ENCODE measurements at places on chromosomes 7 and 10.

DNA sequence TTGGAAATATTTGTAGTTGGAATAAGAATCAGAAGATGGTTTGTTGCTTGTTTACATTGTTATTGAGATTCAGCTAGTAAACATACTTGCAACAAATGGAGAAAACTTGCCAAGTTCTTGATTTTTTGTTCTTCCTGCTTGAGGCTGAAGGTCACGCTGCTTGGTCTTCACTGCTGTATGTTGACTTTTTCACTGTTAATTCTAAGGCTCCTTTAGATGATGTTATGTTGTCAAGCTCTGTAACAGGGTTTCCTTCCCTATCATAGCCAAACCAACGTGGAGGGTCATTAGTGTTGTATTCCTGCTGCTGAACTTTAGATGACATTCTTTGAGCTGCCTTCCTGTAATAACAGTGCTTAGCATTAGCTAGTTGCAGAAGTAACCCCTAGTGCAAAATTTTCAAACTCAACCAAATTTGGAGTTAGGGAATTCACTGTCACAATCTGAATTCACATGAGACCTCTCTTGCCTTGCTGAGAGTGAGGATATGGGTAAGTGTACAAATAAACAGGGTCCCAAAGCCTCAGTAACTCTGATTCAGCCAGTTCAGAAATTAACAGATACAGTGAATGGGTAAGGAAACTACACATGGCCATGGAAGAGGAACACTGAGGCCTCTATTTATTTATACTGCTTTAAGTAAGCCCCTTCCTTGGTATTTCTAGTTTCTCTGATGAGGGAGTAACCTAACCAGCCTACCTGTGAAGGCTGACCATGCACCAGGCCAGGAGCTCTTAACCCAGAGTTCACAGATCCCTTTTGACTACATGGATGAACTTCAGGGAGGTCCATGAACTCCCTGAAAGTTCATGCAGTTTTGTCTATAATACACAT is 64.6 kb downstream of the FAM185A start:
- no peak for DNase-seq

DNA sequence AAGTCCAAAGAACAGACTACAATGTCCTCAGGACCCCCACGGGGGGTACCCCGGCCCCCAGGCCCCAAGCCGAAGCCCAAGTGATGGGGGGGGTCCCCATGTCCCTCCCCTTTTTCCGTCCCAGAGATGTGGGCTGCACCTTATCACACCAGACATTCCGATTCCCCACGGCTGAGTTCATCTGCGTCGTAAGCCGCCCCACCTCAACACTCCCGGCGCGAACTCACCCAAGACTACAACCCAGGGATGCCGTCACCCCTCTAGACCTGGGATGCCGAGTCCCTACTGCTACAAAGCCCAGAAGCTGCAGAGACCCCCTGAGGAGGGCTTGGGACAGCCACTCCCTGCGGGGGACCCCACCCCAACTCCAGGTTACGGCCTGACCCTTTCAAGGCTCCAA is 14.5 kb downstream of the PDGFA start:
- no peak for DNase-seq

DNA sequence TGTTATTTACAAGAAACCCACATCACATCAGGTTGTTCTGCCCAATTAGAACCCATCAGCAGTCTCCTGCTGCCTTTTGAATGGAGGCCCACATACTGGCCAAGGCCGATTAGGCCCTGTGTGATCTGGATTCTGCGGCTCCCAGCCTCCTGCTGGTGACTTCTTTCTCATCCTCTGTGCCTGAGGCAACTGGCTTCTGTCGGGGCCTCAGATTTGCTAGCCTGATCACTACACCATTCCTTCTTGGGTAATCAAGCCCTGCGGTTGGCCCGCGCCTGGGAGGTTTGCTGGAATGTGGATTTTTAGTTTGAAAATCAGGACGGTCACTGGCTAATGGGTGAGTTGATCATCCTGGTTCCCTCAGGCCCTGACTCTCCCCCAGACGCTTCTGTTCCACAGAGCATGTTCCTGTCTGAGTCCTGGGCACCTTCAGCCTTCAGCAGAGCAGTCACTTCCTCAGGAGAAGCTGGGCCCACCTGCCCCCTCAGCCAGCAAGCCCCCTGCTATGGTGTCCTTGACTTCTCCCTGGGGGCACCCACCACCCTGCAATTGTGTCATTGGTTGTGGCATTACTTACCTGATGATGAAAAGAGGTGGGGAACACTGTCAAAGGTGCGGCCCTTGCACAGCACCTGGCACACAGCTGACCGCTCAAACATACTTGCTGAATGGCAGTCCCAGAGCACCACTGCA is 207.6 kb downstream of the PHTF2 start:
- no peak for DNase-seq

- no peak for DNase-seq
Measured at GRCh38 chr7:38452681-38453108, 178.5 kb downstream of the AMPH start.

- DNase-seq = no peak
Measured at GRCh38 chr7:151244196-151244840, 4.2 kb downstream of the SMARCD3 start.

DNA sequence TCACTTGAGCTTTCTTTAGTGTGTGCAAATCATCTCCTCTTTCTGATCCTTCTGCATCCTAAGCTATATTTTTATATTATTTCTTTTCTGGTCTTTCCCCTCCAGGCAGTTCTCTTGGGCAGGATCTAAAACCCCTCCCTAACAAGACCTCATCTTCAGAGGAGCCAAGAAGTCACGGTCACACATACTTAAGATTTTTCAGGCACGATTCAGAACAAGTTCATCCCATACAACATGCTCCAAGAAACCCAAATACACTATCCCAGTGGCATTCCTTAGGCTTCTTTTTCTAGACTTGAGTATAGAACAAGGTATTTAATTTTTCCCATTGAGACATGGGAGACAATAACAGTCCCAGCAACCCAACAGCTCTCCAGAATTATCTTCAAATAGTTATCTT is 1251.5 kb downstream of the DNAJB9 start:
- DNase-seq = no peak

GRCh38 chr10:94092848-94093247 is 99.1 kb downstream of the PLCE1 start:
- no peak for DNase-seq

- no peak for DNase-seq
Measured at GRCh38 chr10:122112625-122113160, 123.7 kb downstream of the TACC2 start.

GRCh38 chr7:33592718-33593117 is 312.6 kb upstream of the BMPER start:
- no peak for DNase-seq
